NCI-H146 (cell line): ENCODE measurements at places on chromosomes 5 and 9.

GRCh38 chr5:161851691-161852299 lies 3.9 kb downstream of the GABRA1 start:
- no peak for DNase-seq

DNA sequence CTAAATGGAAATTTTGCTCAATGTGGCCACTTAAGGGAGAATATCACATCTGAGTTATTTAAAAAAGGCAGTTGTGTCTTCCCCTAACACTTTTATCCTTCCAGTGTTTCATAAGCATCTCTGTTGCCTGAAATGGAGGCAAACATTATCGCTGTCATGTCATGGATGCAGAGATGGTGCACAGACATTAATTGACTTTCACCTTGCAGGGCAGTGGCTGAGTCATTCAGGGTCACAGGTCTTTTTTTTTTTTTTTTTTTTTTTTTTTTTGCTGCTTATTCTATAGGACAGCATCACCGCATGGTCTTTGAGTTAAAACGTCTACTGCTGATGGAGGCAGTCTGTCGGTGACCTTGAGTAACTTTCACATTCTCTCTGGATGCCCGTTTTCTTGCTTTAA lies 36.3 kb upstream of the KLF9 start:
- DNase-seq = no peak

GRCh38 chr5:122099060-122099790 lies 21.2 kb upstream of the LOX start:
- no peak for DNase-seq

GRCh38 chr9:128992995-128993394 lies 35.1 kb downstream of the SH3GLB2 start:
- DNase-seq = no peak

DNA sequence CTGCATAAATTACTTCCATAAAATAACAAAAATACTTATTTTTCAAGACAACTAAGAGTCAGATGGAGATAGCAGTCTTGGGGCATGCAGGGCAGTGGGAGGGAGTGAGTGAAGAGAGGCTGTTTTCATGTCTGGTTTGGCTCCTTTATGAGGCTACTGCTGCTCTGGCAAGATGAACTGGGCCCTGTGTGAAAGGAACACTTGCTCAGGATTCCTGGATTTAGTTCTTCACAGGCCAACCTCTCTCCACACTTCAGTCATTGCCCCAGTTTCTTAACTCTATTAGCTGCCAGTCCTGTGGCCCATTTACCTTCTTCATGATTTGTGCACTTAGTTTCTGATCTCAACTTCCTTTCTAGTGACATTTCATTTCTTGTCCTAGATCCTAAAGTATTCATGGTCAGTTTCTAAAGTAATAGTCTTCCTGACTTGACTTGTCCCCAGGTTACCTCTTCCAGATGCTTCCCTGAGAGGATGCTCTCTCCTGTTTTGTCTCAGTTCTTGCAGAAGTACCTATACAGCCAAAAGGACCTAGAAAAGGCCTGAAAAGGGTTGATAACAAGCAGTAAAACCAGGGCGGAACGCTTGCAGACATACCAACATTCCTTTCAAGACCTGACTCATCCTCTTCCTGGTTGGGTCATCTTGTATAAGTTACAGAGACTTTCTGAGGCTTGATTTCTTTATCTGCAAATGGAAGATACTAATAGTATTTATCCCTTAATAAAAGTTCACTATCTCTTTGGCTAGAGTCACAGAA lies 77.0 kb upstream of the ZFAND5 start:
- DNase-seq = no peak

- DNase-seq = no peak
These were observed 36.0 kb downstream of the NR6A1 start for GRCh38 chr9:124735121-124735520.

DNA sequence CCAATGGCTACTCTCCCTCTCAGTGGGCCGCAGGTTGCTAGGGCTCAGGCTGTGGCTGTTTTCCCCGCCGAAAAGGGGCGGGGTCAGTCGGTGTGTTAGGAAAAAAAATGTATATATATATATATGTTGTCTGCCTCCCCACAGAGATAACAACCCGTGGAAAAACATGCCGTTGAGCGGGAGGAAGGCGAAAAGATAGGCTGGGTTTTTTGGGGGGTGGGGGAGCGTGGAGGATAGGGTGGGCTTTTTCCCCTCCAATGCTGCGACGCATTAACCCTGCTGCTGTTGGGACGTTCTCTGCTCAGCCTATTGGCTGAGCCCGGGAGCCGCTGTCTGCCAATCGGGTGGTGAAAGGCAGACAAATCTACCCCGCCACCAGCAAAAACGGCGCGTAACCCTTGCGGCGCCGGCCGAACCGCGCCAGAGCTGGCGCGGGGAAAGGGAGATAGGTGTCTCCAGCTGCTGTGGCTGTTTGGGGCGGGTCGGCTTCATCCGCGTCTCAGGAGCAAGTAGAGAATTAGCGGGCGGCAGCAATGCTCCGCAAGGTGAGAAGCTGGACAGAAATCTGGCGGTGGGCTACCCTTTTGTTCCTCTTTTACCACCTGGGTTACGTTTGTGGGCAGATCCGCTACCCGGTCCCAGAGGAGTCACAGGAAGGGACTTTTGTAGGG lies at the start of gene PCDHGC4:
PCDHGC4 (plus strand) TSS at position 390 of the 671 bp plus-strand sequence; CDS start at position 534, 144 bp downstream.
- peak; percentile 68 for DNase-seq

GRCh38 chr9:4382722-4383317 lies 83.0 kb upstream of the GLIS3 start:
- peak; percentile 31 for DNase-seq

DNA sequence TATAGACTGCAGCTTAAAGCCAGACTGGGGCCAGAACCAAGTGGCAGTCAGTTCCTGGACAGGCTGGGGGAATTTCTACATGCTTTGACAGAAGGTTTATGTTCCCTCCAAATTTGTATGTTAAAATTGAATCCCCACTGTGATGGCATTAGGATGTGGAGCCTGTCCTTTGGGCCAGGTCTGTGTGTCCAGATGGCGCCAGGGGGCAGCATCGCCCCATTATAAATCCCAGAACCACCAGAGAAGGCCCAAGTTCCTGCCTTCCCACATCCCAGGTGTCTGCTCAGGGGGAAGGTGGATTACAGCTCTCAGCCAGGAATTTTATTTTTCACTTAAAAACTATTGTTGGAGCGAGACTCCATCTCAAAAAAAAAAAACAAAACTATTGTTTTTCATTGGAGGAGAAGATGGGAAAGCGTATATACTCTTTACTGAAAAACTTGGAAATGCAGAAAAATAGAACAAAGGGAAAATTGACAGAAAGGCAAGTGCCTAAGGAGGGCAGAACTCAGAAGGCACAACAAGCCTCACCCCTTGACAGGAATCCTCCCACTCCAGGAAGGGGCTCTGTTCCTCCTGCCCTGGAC lies 5.0 kb downstream of the IL3 start:
- DNase-seq = peak; percentile 48

GRCh38 chr5:62282064-62282463 lies 23.9 kb upstream of the KIF2A start:
- no peak for DNase-seq

DNA sequence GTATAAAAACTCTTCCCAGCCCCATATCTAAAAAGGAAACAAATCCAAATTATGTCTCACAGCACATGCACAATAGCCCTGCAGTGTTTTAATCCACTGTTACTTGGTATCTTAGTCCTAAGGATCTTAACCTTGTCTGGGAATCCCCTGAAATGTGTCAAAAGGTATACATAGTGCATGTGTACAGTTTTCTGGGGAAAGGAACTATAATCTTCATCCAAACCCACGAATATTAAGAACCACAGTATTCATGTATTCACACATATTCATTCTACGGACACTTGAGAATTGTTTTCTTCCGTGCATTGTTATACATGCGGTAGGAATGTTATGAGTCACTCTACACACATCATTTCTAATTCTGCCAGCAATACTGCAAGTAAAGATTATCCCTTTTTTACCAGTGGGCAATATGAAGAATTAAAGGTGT lies 47.8 kb upstream of the SNX2 start:
- no peak for DNase-seq
